Activated CD4-positive, alpha-beta T cell treated with anti-CD3 and anti-CD28 coated beads, Interleukin-2, amount 10 ng/mL, durations not matched to agents 7 days and 5 days (primary cell): ENCODE measurements at places on chromosomes 5 and 9. TPM values are rescaled to one million over a fixed set of nuclear protein-coding genes. Genes with fewer than 3 reads are reported as not detected.
A peak's percentile ranks its signal among the peaks of the same experiment; 100 is the strongest.

Gene ESM1
- total RNA-seq: not detected

GRCh38 chr9:37997636-37998374 is 71.2 kb downstream of the SHB start:
- DNase-seq: no peak

Gene PROB1
- 3.4 TPM for total RNA-seq

GRCh38 chr9:131714821-131715220 is 25.1 kb downstream of the RAPGEF1 start:
- no peak for DNase-seq

- no peak for DNase-seq
Measured at GRCh38 chr5:90274216-90274615, 135.3 kb downstream of the CETN3 start.

- DNase-seq: no peak
Measured at GRCh38 chr5:416636-416960, 26.4 kb upstream of the EXOC3 start.

- no peak for DNase-seq
Measured at GRCh38 chr9:69249337-69249736, 75.3 kb downstream of the TJP2 start.

DNA sequence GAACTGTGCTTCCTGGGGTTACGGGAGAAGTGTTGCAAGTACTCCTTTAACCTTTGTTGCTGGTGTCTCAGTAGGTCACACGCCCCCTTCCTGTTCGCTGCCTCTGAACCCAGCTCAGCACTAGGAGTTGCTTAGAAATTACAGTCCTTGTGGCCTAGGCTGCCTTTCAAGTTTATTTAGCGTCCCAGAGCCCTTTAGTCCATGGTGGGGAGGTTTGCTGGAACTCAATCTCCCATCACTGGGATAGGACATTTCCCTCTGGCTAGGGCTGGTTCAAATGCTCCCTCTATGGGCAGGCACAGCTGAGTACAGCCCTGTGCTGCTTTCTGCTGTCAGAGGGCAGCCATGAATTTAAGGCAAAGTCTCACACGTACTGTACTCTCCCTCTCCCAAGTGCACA is 4.7 kb downstream of the IFNA8 start:
- peak; percentile 17 for DNase-seq

GRCh38 chr9:89811356-89811755 is 206.5 kb downstream of the GADD45G start:
- DNase-seq: no peak

Gene FOXD4L4
- 0.37 TPM for total RNA-seq

- DNase-seq: no peak
Measured at GRCh38 chr5:143168171-143168741, 235.2 kb downstream of the NR3C1 start.

Gene SEMA5A
- total RNA-seq: 0.12 TPM
